ENCODE measurements at places on chromosomes 7 and 10. TPM values are rescaled to one million over a fixed set of nuclear protein-coding genes. Genes with fewer than 3 reads are reported as not detected.

DNA sequence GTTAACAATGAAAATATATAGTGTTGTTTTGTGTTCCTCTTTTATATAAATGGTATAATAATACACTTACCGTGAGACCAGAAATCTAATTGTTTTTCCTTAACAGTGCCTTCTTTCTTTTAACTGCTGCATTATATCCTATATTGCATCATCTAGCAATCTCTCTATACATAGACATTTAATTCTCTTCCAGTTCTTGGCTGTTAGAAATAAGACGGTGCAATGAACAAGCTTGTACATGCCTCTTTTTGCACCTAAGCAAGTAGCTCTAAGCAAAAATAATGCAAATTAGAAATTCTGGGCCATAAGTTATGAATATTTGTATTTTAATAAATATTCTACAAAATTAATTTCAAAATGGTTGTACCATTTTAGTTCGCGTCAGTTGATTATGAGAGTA lies 55.9 kb upstream of the AHR start:
- H3K4me1 ChIP-seq, result peaks cover 7% of the 10 kb centered on the region
- no peaks in the 10 kb centered on the region for H3K36me3 ChIP-seq
- H3K4me3 ChIP-seq, result no peak overlapping the region
- H3K27me3 ChIP-seq, result no peaks in the 10 kb centered on the region

DNA sequence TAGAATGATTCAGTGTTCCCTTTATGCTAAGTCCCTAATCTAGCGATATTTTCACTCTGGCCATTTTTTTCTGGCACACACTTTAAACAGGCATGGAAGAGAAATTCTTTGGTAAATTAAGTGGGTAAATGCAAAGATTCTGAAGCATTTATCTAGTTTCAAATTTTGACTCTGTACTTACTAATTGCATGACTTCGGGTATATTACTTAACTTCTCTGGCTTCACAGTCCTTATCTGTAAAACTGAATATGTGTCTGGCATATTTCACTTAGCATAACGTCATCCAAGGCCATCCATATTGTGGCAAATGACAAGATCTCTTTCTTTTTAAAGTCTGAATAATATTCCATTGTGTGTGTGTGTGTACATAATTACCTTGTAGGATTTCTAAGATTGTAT lies 114.5 kb downstream of the MBL2 start:
- no peaks in the 10 kb centered on the region for H3K36me3 ChIP-seq
- no peaks in the 10 kb centered on the region for H3K27me3 ChIP-seq
- no peak overlapping the region for H3K27ac ChIP-seq
- H3K4me3 ChIP-seq, result no peak overlapping the region
- no peak for DNase-seq
- H3K4me1 ChIP-seq, result no peaks in the 10 kb centered on the region

DNA sequence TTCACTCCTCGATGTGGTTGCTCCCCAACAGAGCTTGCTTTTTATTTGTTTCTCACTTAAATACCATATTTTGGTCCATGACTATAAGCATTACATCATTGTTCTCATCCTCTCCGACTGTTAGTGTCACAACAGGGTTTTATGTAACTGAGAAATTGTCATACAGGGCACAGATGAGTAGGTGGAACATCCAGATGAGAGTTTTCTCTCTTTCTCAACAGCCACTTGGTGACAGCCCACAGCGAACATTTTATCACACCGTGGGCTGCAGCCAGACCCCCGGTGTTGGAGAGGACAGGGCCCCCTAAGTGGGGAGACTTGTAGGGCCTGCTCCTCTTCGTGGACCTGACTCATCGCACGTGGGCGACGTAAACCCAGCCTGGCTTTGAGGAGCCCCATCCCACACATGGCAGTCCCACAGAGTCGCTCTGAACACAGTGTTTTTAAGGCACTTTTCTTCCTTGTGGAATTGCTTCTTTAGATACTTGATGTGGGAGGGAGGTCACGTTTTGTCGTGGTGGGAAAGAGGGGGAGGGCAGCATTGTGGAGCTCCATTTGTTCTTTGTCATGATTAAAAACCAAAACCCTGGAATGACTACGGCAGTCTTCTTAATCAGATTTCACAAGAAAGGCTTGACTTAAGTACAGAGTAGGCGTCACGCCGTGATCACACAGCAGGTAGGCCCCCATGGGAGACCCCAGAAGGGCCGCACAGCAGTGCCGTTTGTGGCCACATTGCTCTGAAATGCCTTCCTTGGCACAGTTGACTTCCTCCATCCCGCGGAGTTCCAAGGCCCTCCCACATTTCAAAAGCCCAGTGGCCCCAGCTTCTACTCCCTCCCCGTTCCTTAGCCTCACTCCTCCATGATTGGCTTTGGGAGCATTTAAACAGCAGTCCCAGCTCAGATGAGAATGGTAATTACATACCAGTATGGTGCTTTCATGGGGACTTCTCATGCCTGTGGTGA lies 220.6 kb downstream of the CCDC3 start:
- no peaks in the 10 kb centered on the region for H3K27me3 ChIP-seq
- H3K4me3 ChIP-seq, result no peak overlapping the region
- H3K4me1 ChIP-seq, result peaks cover 5% of the 10 kb centered on the region
- no peaks in the 10 kb centered on the region for H3K36me3 ChIP-seq

GRCh38 chr10:48309711-48310226 lies 3.3 kb downstream of the MAPK8 start:
- H3K4me3 ChIP-seq, result no peak overlapping the region
- H3K4me1 ChIP-seq, result peaks cover 7% of the 10 kb centered on the region
- H3K27ac ChIP-seq, result no peak overlapping the region
- DNase-seq, result peak; percentile 38
- H3K27me3 ChIP-seq, result no peaks in the 10 kb centered on the region

TMEM184A gene
- total RNA-seq, result 12.1 TPM
